ENCODE measurements at places on chromosomes 4 and X.
A peak's percentile ranks its signal among the peaks of the same experiment; 100 is the strongest.

GRCh38 chrX:105822138-105823091, at the start of gene NRK:
Gene NRK (plus strand): TSS chrX:105822539. CDS start chrX:105822846, 307 bp downstream.
- H3K4me3 ChIP-seq, result peak within 1 kb of the TSS; percentile 31
- peak; percentile 67 for DNase-seq
- peak within 1 kb of the TSS; percentile 12 for H3K27ac ChIP-seq
- H3K4me1 ChIP-seq, result peaks cover 3% of the 10 kb centered on the region
- H3K27me3 ChIP-seq, result peaks cover 18% of the 10 kb centered on the region
- H3K36me3 ChIP-seq, result no peaks in the 10 kb centered on the region

DNA sequence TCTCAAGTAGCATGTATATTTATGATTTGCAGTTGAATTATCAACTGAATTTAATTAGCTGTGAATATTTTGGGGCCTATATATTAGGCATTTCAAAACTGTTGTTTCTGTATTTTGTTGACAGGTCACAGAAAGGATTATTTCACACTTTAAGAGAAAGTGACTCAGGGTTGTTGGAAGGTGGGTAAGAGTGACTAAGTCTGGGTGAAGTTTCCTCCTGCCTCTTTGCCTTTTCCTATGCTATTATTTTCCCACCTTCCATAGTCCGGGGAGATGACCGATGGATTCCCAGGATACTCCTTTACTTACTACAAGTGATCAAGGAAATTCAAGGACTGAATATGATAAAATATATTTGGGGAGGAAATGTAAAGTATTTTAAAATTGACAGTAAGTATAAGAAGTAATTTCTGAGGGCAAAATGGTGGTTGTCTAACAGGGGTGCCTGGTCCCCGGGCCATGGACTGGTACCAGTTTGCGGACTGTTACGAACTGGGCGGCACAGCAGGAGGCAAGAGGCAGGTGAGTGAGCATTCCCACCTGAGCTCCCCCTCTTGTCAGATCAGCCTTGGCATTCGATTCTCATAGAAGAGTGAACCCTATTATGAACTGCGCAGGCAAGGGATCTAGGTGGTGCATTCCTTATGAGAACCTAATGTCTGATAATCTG, 175.5 kb upstream of the GPRIN3 start:
- no peak overlapping the region for H3K27ac ChIP-seq
- no peaks in the 10 kb centered on the region for H3K4me1 ChIP-seq
- no peaks in the 10 kb centered on the region for H3K36me3 ChIP-seq
- H3K4me3 ChIP-seq, result no peak overlapping the region
- no peaks in the 10 kb centered on the region for H3K27me3 ChIP-seq

DNA sequence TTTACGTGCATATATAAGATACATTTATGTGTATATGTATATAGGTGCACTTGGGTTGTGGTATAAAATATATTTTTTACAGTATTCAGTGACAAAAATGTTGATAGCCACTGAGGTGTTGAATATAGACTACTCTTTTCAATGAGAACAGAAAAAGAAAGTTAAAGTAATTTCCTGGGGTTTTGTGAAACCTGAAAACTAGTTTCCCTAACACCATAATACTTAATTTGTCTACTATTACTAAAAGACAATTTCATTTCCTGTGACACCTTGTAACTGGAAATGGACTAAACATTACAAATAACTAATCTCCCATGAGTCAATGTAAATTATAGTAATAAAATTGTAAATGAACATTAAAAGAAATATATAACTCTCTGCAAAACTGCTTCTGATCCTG, 32.0 kb upstream of the MAP9 start:
- DNase-seq, result no peak
- H3K27ac ChIP-seq, result no peak overlapping the region
- no peaks in the 10 kb centered on the region for H3K36me3 ChIP-seq
- H3K4me1 ChIP-seq, result no peaks in the 10 kb centered on the region
- no peak overlapping the region for H3K4me3 ChIP-seq
- no peaks in the 10 kb centered on the region for H3K27me3 ChIP-seq

- H3K36me3 ChIP-seq, result no peaks in the 10 kb centered on the region
- no peaks in the 10 kb centered on the region for H3K27me3 ChIP-seq
- H3K27ac ChIP-seq, result no peak overlapping the region
- DNase-seq, result no peak
These were observed 87.7 kb upstream of the STS start for GRCh38 chrX:7059859-7060258.

Measured in sigmoid colon (tissue), 7 donors.